ENCODE measurements at places on chromosomes 16 and 17. TPM values are rescaled to one million over a fixed set of nuclear protein-coding genes. Genes with fewer than 3 reads are reported as not detected.

Gene ENPP7
- total RNA-seq: not detected

DNA sequence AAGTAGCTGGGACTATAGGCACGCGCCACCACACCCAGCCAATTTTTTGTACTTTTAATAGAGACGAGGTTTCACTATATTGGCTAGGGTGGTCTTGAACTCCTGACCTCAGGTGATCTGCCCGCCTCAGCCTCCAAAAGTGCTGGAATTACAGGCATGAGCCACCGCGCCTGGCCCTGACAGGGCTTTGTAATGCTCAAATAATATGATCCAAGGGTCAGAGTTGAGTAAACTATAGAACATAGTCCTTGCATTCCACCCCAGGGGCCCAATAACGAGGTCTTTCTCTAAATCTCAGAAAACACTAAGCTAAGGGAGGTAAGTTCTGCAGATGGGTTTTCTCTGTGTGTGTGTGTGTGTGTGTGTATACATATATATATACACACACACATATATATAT lies 5.8 kb upstream of the MEOX1 start:
- DNase-seq: no peak

DNA sequence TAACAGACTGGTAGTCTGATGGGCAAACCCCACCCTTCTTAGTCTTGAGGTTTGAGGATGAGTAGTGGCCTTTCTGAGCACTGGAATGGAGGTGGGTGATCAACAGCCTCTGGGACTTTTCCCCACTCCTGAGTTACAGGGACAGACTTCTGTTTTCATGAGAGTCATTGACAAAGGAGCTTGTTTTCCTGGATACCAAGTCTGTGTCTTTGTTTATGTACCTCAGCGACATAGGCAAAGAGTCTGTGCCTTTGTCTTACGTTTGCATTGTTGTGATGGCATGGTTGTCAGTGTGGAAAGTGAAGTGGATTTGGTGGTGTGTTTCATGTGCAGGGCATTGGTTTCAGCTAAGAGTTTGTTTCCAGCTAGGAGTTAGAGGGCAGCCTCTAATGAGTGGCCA lies 17.5 kb downstream of the EPN2 start:
- DNase-seq: no peak

DNA sequence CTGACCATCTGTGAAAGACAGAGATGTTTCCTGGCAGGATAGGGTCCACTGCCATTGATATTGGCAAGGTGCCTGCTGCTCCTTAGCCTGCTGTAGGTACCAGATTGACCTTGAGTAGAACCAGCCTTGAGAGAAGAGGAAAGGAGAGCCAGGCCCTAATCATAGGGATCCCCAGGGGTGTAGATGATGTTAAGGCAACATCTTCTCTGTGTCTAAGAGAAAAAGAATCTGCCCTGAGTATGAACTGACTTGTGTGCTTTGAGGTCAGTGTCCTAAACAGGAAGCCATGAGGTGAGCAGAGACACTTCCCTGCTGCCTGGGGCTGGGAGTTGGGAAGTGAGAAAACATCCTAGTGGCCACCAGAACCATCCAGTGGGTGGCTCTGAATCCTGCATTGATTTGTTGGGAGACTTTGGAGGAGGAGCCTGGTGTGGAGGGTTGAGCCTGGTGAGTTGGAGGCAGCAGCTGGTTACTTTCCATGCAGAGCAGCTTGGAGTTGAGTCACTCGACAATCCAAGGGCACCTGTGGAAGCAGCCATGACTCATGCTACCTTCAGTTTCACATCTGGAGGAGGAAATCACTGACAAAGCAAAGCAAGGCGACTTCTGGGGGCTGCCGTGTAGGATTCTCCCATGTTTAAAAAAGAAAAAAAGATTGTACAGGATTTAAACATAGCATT lies 47.8 kb downstream of the BMERB1 start:
- DNase-seq: peak; percentile 50

Gene KDM6B
- total RNA-seq: 83.5 TPM

Measured in activated T-cell treated with anti-CD3 and anti-CD28 coated beads, Interleukin-2, amount 50 U/mL, for 72 hours (primary cell).